ENCODE measurements at places on chromosomes 13 and 19.

DNA sequence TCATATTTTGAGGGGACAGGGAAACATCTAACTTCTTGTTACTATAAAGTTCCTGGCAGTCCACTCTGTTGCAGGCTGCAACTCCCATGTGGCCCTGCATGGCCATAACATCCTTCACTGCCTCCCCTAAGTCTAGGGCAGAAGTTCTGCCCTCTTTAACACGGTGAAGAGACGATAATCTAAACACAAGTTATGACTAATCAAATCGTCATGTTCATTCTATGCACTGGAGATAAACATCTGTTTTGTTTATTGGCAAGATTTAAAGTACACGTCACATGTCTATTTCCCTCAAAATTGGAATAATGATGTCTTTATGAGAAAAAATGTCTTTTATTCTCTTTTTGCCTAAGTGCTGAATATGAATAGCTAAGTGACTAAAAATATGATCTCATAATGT lies 1629.4 kb downstream of the PCDH9 start:
- no peak for DNase-seq

- DNase-seq, result no peak
These were observed 4.7 kb downstream of the LENG1 start for GRCh38 chr19:54154603-54155345.

DNA sequence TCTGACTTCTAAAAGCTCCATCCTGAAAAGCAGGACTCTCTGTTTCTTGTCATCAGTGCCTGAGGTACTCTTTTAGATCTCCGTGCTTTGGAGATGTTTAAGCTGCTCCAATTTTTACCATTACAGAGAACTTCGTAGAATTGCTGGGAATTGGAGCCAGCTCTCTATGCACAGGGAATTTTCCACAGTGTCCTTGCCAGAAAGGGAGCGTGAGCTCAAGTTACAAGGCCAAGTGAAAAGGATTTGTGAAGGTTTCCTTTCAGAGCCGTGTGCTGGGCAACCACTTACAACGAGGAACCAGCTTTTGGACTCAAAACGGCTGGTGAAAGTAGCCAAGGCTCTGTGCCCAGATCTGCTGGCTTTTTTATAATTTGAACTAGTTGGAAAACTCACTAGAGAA lies 82.6 kb downstream of the NUFIP1 start:
- DNase-seq, result no peak

GRCh38 chr13:79880818-79881217 lies 399.9 kb downstream of the NDFIP2 start:
- no peak for DNase-seq

DNA sequence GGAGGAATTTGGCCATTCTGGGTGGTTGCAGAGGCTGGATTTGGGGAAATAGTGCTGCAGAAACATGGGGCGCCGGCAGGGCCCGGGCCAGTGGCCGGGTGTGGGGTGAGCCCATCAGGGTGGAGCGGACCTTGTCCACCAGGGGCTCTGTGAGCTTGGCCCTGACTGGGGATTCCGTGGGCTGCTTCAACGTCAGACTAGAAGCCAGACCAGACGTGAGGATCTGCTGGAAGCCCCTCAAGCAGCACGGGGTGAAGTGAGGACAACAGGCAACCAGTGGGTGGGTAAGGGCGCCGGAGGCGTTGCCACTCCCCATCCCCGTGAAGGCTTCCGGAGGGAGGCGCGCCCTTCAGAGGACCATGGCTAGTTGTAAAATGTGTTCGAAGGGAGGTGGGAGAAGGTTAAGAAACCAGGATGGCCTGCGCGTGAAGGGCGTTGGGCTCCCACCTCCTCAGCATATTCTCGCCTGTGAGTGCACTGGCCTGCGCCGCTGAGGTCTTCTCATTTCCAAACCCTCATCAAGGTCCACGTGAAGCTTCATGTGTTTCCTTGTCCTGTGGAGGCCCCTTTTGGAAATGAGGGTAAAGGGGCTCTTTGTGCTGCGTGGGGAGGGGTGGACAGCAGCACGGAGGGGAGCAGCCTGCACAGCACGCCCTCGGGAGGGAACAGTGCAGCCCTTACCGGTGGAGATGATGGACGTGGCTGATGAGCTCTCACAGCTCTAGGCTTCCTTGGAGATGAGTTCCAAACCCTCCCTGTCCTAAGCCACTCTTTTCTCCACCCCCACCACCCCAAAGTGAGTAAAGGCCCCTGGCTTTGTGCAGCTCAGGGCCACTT lies 8.3 kb downstream of the TEX29 start:
- no peak for DNase-seq

GRCh38 chr19:33805840-33806433 lies 9.3 kb downstream of the KCTD15 start:
- no peak for DNase-seq

- no peak for DNase-seq
These were observed 8.9 kb upstream of the VN1R1 start for GRCh38 chr19:57465680-57466381.

DNA sequence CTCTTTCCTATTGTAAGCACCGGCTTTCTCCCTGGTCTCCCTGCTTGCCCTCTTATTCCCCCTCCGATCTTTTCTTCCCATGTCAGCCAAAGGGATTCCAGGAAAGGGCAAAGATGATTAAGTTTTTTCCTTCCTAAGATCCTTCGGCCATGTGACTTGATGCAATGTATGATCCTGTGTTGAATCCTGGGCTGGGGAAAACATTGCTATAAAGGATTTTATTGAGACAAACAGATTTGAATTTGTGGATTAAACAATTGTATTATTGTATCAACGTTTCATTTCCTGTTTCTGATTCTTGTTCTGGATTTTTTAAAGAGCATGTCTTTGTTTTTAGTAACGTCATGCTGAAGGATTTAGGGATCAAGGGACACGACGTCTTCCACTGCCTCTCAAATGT lies 16.9 kb upstream of the ZNF541 start:
- DNase-seq, result no peak

GRCh38 chr13:24642219-24642618 lies 38.0 kb upstream of the ATP12A start:
- no peak for DNase-seq

- no peak for DNase-seq
These were observed 2.9 kb upstream of the DCLK1 start for GRCh38 chr13:36133950-36134626.

DNA sequence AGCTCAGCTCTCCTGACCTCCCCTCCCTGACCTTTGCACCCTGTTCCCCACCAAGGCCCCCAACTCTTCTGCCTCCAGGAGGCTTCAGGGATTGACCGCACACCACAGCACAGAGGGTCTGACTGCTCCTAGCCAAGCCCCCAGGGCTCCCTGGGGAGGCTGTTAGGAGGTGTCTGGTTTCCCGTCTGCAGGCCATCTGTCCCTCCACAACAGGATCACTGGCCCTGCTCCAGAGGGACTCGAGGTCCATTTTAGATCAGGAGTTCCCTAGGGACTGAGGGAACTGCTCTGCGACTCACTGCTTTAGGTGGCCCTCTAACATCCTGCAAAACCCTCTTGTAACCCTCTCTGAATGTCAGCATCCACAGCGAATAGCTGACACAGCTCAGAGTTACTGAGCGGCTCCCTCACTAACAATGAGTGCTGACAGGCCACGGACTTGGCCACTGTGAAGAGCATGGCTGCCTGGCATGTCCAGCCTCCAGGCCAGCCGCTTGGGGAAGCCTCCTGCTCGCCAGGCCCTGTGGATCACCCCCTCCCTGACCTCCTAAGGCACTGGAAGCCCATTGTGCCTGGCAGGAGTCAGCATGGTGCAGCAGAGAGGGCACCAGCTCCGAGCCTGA lies 17.7 kb downstream of the GRIK5 start:
- no peak for DNase-seq

DNA sequence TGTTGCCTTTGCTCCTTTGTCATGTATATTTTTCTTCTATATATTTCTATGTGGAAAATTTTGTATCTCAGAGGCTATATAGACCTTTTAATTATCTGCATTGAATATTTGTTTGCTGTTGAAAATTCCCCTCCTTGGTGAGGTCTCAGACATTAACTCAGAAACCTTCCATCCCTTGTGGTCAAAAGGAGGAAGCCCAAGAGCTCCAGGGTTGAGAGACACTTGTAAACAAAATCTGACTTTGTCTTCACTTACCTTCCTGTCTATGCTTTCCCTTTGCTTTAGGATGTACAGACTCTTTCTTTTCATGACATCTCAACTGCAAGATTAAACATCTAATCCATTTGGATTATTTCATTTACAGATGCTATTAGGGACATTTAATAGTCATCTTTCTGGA lies 157.5 kb downstream of the PCDH20 start:
- DNase-seq, result no peak

DNA sequence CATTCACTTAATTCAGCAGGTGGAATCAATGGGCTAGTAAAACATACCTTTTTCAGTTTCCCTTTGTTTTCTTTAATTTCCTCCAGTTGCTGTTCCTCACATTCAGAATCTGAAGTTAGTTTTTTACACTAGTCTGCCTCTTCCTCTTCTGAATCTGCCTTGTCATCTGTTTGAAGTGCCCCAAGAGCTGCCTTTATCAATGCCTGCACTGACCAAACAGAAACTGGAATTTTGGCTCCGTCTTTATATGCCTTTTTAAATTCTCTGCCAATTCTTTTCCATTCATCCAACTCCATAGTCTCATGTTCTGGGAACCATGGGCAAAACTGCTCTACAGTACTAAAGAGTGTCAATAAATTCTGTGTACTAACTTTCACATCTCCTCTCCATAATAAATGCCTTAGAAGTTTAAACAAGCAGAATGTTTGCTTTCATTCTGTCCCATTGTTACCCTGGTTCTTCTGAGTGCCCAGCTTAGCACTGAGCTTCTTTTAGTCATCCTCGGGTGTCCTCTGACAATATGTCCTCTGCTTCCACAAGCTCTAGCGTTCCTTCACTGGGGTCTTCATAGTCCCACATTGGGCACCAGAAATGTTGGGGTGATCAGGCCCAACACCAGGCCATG lies 154.2 kb downstream of the ZNF486 start:
- DNase-seq, result no peak

GRCh38 chr13:97892717-97893116 lies 60.8 kb upstream of the IPO5 start:
- no peak for DNase-seq

GRCh38 chr19:5742051-5742450 lies 21.6 kb downstream of the CATSPERD start:
- no peak for DNase-seq

DNA sequence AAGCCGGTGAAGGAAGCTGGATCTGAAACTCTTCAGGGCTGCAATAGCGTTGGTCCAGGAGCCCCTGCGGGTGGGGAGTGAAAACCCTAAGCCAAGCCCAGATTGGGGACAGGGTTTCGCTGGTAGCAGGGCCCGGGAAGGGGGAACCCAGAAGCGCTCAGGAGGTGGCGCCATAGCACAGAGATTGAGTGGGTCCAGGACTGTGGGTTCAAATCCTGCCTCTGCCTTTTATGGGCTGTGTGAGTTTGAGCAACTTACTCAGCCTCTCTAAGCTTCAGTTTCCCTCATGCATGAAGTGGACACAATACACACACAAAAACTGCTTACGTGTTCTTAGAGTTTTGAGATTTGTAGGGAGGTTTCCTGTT lies 8.3 kb upstream of the SYCN start:
- peak; percentile 43 for DNase-seq

GRCh38 chr19:46134527-46134926 lies 10.0 kb upstream of the IGFL3 start:
- DNase-seq, result no peak

DNA sequence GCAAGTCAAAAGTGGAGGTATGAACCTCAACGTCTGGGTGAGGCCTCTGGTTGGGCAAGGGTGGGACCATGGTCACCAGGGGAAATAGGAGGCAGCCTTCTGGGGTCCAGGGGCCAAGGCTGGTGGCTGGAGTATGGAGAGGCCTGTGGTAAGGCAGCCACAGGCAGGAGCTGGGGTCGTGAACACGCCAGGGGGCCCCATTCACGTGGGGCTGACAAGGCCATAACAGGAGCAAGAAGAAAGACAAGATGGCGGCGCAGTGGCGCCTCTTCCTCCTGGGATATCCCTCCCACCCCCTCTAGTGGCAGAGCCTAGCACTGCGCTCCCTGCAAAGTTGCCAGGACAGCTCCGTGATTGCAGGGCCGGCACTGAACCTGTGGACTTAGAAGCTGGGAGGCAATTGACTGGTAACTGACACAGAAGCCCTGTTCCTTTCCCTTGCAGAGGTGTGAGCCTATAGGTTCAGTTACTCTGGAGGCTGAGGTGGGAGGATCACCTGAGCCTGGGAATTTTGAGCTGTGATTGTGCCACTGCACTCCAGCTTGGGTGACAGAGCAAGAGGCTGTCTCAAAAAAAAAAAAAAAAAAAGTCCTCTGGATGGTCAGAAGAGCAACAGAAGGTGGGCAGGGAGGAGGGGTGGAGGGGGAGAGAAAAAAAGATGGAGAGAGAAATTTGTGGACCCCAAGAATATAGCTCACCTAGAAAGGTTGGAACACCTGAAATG lies 19.7 kb upstream of the EDDM13 start:
- peak; percentile 69 for DNase-seq

DNA sequence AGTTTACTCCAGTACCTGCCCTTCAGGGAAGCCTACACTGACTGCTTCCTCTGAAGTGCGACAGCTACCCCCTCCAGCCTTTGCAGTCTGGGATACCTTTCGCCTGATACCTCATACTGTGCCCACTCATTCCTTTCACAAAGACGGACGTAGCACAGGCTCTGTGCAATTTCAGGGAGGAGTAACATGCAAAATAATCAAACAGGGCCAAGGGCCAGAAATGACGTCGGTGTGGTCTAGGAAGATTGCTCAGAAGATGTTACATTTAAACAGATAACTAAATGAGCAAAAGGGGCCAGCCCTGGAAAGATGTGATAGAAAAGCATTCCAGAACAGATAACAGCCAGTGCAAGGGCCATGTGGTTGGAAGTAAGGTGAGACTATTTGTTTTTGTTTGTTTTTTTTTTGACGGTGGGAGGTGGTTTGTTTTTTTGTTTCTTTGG lies 6.6 kb upstream of the DDX39A start:
- DNase-seq, result no peak

DNA sequence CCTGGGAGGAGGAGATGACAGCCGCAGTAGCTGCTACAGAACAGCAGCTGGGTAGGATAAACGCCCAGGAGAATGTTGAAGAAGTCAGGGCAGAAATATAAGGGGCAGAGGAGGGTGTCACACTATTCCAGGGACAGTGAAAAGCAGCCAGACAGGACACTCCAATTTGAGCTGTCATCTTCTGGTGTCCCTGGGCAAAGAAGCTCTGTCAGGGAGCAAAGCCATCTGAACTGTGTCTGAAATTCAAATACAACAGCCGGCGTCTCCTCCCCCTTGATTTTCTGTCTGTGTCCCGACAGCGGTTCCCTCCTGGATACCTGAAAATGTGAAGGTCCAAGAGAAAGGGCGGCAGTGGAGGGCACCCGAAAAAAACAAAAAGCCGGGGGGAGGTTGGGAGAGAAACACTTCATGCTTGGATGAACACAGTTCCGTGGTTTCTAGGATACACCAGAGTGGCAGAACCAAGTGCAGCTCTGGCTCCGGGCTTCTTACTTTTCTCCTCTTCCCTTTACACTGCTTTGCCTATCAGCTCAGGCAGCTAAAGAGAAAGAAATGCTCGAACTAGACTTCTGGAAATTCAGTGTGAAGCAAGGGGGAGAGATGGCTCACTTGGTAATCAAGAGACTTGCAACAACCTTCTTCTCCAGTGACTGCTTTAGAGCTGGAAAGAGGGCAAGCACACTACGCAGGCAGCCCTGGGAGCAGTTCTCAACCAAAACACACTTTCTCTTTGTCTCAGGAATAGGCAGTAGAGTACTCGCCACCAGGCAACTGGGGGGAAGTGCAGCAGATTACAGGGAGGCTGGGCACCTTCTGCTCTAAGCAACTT lies 465.6 kb downstream of the ITGBL1 start:
- DNase-seq, result no peak
